Endothelial cell (in vitro differentiated cells): ENCODE measurements at places on chromosomes 12 and 14. TPM values are rescaled to one million over a fixed set of nuclear protein-coding genes. Genes with fewer than 3 reads are reported as not detected.

DNA sequence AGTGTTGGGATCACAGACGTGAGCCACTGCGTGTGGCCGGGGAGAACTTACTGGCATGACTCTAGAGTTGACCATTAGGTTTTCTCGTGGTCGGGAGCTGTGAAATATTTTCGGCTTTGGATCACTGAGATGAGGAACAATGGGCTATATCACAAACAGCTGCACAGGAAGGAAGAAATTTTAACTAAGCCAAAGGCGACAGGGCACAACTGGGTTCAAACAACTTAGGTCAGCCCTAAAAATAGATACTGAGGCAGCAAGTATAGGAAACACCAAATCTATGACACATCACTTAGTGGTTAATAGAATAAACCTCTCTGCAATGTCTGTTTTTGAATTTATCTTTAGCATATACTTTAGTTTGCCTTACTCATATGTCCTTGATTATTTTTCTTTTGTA is 162.9 kb downstream of the LRIG3 start:
- DNase-seq, result no peak

DNA sequence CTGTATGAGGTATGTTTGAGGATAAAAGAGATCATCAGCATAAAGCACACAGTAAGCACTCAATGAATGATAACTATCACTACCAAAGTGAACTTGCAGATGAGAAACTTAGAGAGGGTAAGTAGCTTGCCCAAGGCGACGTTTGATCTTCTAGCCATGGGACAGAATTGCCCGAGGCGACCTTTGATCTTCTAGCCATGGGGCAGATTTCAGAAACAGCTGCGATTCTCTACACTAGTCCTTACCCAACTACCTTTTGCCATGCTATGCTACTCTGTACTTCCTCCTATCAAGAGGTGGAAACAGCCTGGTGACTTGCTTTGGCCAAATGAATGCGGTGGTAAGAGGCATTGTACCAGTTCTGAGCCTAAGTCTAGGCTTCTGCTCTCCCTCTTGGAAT is 23.7 kb upstream of the NT5DC3 start:
- no peak for DNase-seq

GRCh38 chr12:103334466-103334865 is 161.3 kb downstream of the C12orf42 start:
- DNase-seq, result no peak

DNA sequence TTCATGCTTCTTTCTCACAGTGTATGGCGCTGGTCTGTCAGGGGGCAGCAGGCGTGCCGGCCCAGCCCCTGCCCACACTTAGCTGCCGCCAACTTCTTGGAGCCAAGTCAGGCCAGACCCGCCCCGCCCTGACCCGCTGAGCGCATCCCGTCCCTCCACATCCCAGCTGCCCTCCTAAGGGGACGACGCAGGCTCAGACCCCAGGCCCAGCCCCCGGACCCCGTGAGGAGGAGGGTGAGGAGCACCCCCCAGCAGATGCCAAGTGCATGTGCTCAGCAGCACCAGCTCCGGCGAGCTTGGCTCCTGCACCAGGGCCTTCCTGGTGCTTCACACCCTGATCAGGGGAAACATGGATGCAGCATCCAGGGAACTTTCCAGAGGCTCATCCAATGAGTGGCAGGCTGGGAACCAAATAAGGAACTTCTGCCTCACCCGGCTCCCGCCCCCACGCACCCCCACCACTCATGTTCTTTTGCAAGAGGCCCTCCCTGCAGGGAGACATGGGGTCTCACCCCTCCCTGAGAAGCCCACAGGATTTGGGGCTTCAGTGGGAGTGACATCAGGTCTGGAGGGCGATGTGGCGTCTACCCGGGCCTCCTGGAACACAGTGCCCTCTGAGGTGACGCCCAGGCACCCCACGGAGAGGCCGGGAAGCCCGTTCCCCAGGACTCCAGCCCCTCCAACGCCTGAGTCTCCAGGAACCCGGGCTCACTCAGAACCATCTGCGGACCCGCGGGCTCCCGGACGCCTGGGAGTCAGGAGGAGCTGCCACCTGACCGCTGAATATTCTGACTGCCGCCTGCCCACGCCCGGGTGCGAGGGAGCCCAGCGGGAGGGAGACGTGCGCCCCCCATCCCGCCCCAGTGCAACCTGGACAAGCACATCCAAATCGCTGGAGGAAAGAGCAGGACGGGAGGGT is 70.0 kb upstream of the GALNT9 start:
- DNase-seq, result no peak

DNA sequence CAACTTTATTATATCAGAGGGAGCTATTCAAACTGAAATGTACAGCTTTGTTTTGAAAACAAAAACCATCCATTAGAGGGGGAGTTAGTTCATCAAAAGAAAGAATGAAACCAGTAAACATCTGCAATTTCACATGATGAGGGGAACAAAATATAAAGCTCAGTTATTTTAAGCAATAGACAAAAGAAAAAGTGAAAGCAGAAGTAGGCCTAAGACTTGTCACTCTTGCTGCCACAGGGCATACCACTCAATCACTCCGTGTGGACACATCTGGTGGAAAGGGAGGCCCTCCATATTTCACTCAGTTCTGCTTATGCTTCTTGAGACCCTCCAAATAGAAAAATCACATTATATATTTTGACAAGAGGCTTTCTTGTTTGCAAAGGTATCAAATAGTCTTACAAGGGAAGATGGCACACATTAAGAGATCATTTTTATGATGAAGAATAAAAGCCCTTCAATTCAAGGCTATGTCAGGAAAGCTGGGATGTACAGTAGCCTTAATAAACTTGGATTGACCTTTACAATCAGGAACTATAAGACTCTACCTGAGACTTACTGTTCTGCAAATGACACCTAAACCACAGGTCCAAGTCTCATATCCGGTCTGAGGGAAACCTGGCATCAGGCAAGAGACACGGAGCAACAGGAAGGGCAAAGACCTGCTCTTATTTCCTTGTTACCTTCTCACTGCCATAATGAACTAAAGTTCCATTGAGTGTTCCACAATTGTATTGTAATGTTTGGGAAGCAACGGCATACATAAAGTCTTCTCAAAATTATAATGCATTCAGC is 222.5 kb upstream of the GRIP1 start:
- DNase-seq, result no peak

Gene CLEC9A
- total RNA-seq, result not detected
